ENCODE measurements at places on chromosomes 7 and 10.
A peak's percentile ranks its signal among the peaks of the same experiment; 100 is the strongest.

DNA sequence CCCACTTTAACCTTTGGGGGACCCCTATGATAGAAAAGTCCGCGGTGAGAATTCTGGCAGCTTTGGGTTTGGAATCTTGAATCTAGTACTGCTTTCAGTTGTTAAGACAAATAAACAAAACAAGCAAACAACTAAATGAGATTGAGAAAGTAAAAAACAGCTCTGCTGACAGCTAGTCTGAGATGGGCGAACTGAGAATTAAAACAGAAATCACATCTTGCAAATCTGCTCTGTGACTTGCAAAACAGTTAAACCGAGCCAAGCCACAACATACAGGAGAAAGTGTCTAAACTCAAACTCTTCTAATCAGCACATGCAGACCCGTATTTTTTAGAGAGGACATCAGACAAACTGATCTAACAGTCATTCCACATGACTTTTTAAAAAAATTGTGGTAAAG, 110.4 kb downstream of the SH2D4B start:
- DNase-seq, result no peak

GRCh38 chr10:90313576-90314325, 544.1 kb downstream of the HTR7 start:
- no peak for DNase-seq

DNA sequence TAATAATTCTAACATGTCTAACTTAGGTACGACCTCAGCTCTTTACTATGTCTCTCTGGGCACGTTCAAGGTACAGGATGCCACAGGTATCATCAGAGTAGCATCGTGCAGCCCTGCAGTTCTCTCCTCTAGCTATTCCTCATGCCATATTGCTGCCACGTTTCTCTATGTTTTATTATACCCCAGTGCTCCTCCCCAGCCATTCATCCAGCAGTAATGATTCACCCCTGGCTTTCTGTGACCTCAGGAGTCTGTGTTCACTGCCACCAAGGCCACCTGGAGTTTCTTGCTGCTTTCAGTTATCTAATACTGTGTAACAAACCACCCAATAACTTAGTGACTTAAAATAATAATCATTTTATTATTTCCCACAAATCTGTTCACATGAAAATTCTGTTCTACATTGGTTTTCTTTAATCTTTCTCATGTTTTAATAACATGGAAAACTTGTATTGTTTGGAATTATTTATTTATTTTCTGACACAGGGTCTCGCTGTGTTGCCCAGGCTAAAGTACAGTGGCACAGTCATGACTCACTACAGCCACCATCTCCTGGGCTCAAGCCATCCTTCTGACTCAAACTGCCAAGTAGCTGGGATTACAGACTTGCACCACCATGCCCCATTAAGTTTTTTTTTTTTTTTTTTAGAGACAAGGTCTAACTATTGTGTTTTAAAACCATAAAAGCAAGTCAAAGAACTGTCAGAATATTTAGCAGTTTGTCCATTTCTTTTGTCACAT, 21.8 kb downstream of the REEP3 start:
- DNase-seq, result no peak

- DNase-seq, result no peak
Measured at GRCh38 chr7:142716596-142716995, 32.7 kb upstream of the PRSS1 start.

DNA sequence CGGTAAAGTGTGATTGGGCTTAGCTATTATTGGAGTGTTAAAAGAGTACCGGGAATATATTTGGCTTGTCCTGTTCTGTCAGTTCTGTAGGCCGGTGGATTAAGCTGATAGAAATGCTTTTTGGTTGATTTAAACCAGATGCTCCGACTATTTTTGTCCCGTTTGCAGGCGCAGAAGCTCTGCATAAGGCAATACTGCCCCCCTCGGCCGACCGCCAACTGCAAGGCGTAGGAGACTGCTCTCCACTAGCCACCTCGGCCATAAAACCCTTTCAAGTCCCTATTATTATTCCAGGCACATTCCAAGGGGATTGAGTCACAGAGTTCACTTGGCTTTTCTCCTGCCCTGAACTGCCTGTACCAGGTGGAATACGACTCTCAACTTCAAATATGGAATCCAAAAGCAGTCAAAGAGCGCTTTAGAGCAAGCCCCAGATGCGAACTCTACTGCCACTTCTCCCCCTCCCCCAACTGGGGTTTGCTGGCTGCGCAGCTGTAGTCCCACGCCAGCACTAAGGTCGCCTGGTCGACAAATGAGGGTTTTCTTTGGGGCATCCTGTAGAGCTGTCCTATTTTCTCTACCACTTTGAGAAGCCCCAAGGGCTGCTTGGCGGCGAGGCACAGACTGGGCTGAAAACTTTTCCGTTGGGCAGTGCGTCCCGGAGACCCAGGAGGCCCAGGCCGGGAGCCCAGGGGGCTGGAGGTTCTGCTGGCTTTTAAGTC, 108.3 kb downstream of the REEP3 start:
- peak; percentile 96 for DNase-seq

- DNase-seq, result no peak
Measured at GRCh38 chr7:35520810-35521625, 173.9 kb downstream of the HERPUD2 start.

DNA sequence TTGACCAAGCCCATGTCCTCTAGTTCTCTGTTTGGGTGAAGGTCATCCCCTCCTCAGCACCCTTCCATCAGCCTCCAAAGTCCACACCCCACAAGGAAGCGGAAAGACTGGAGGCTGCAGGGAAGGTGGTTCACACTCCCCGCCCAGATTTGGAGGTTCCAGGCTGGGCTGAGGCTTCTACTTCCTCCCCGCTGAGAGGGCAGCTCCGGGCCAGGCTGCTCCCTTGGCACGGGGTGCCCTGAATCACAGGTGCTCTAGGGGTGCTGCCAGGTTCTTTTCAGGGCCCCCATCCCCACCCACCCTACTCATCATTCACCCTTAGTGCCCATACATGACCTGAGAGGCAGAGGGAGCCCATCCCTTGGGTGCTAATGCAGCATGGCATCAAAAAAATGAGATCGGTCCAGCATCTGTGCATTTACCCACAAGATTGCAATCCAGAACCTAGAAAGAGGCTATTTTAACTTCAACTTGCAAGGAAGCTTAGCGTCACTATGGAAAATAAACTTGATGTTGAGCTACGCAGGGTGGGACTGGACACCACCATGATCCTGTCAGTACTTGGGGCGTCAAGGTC, 47.3 kb upstream of the ZMIZ1 start:
- no peak for DNase-seq

DNA sequence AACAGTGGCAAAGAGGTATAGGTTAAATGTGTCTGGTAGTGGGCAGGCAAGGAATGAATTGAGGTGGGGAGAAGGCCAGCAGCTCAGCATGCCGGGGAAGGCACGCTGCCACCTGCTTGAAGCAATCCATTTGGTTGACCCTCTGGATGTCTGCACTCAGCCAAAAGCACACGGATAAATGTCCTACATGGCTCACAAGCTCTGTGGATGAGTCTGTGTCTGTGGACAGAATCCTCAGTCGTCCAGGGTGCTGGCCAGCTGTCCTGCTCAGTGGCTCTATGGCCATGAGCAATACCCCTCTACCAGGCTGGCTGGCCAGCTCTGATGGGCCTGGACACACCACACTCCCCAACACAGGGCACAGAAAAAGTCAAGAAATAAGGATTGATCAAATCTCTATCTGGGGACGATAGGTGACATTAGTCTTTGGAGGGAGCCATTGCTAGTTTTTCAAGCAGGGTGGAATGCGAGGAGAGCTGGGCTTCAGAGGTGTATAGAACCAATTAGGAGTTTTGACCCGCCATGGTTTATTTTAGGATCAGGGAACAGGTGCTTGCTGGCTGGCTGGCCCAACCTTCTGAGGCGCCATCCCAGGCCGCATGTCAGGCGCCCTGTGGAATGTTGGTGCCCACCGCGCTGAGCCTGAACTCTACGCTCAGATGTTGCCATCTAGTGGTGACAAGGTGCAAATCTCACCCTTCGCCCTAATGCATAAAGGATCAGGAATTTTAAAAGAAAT, 493.4 kb downstream of the TNS3 start:
- peak; percentile 25 for DNase-seq

DNA sequence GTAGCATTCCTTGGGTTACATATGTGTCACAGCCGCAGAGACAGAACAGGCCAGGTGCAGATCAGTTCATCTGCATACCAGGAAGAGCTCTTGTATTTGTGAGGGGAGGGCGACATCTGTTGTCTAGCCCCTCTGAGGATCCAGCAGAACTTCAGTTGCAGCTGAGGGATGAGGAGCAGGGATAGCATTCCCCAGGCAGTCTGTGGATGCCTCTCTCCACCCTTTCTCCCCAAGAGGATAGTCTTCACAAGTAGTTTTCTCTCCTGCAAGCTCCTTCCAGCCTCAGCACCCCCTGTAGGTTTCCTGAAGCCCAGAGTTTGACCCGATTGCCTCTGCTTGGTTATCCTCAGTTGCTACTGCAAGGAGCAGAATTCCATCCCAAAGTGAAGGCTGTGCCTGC, 2.6 kb downstream of the SCD start:
- DNase-seq, result no peak

DNA sequence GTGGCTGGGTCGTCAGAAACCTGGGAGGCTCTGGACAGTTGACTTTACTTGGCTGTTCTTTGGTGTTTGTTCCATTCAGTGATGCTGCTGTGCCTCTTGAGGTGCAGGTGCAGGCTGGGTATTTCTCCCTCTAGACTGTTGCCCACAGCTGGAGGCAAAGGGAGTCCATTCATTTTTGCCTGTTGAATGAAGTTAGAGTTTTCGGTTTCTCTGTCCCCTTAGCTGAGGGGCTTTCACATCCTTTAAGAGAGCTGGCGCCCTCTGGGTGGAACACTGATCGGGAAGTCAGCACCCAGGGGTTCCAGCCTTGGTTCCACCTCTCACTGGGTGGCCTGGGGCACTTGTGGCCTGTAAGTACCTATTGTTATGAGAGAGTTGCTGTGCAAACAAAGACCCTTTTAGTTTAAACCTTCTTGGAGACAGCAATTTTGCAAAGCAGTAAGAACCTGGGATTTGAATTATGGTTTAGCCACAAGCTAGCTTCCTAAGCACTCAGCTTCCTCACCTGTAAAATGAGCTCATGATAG, 67.2 kb downstream of the GRK5 start:
- DNase-seq, result no peak

- DNase-seq, result peak; percentile 20
Measured at GRCh38 chr10:114103284-114103683, 59.6 kb downstream of the ADRB1 start.

DNA sequence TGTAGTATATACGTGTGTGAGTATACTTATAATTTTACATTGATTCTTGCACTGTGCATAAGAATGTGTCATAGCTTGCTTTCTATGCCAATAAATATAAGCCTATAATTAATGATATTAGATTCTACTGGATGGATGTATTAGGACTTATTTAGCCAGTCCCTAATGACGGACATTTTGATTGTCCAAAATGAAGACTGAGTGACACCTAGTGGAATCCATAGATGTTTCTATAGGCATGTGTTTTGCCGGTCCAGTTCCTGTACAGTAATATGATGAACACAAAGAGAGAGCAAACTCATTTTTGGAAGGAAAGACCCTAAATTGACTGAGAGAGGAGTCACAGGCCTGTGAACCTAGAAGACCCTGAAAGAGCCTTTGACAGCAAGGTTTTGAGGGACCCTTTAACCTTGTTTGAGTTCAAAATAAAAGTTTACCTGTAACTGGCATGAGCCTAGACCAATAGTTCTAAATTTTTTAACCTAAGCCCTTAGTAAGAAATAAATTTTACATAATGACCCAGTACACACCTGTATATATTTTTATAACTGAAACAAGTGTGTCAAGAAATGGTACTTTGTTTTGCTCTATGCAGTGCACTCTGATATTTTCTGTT, 42.4 kb upstream of the AGBL3 start:
- no peak for DNase-seq

DNA sequence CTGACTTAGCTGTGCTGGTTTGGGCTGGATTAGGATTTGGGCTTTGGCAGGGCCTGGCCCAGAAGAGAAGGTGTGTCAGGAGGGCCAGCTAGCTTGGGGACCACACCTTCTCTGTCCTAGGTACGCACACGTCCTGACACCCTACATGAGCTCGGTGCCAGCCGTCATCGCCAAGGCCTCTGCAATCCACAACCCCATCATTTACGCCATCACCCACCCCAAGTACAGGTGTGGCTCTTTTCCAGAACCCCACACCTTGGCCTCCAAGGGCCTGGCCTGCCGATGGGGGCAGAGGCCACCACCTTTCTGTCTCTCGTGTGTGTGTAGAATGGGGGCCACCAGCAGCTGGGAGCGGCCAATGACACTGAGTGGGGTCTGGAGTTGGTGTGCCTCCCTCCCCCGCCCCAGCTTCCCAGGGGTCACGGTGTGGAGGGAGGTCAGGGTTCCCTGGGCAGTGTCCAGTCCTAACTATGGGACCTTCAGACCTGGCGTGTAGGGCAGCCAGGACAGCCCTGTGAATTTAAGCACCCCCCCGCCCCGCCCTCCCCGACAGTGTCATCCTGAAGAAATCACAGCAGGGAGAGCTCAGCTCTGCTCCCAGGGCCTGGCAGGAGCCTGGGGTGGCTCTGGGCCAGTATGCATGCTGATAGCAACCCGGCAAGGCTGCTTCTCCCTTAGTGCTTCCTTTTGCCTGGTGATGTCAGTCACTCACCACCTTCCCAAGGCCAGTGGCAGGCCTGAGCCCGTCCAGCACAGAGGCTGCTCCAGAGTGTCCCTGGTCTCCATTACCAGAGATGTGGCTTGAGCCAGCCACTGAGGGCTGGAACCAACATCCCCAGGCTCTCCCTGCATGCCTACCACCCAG, 6.9 kb upstream of the LDB3 start:
- no peak for DNase-seq

DNA sequence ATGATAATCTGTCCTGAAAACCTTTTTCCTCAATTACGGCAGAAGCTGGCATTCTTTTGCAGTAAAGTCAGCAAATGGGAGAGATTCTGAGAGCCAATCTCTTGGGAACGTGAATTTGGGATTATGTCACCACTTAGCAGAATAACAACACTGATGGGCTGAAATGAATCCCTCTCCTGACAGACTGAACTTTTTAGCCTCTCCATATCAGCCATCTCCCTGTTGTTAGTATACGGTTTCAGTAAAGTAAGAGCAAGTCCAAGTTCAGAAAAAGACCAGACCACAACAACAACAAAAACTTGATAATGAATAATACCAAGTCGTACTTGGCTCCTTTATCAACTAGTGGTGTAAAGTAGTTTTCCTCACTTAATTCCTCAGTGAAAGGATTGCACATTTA, 1048.8 kb downstream of the GATA3 start:
- DNase-seq, result no peak

DNA sequence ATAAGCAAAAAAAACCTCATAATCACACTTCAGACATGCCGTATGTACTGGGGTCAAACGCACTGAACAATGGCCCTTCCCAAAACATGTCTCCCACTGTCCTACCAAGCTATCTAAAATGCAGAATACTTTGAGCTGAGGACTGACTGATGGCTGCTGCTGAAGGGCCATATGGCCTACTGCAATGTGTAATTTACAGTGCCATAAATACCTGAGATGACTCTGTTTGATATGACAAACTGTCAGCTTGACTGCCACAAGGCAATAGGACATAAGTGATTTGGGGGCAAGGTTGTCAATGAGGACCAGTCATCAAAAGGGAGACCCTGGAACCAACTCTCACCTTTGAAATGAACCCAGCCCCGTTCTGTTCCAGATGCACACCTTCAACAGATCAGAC, 187.4 kb upstream of the FRMD4A start:
- DNase-seq, result no peak
